ENCODE measurements at places on chromosomes 6 and 20.

DNA sequence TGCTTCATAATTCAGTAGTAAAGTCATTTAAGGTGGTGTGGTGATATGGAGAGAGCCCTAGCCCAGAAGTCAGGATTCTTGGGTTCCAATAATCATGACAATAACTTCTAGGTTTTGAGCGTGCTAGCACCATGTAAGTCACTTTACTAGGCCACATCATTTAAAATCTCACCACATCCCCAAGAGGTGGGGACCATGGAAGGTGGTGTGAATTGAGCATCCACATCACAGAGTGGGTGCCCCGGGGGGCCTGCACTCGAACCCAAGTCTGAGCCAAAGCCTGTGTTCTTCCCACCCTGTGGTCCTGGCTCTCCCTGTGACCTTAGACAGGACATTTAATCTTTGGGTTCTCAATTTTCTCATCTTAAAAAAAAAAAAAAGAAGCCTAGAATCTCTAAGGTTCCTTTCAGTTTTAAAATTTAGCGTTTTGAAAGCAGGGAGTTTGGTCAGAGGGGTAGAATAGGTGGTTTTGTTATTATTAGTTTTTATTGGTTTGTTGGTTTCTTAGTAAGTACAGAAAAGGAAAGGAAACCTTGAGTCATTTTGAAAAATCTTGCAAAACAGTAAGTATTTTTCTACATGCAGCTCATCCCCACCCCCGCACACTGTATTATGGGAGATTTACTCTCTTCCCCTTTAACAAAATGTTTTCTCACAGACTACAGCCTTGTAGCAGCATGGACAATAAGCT, 26.4 kb downstream of the ARMC2 start:
- peak; percentile 70 for DNase-seq

DNA sequence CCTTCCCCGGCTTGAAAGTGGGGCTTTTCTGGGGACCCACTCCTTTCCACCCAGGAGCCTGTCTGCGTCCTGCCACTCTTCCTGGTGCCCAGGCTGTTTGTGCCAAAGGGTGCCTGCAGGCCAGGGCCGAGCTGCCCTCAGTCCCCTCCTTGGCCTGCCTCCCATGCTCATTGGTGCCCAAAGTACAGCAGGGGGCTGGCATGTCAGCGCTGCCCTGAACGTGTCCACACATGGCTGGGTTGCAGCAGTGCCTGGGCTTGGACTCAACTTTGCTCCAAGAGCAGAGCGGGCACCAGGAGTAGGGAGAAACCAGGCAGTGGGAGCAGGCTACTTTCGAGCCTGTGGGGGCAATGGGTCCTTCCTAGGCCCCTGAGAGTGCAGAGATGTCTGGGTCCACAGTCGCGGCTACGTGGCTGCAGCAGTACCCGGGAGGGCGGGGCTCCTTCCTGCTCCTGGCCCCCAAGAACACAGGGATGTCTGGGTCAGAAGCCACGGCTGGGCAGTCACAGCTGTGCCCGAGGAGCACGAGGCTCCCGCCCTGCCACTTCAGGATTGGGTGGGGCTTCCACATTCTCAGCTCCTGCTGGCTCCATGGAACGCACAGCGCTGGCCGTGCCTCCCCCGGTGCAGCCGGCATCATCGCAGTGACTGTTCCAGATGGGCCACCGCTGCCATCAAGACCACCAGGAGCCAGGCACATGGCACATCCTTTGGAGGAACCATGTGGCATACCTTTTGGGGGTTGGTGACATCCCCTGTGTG, 50.0 kb upstream of the CLDN20 start:
- DNase-seq: no peak

DNA sequence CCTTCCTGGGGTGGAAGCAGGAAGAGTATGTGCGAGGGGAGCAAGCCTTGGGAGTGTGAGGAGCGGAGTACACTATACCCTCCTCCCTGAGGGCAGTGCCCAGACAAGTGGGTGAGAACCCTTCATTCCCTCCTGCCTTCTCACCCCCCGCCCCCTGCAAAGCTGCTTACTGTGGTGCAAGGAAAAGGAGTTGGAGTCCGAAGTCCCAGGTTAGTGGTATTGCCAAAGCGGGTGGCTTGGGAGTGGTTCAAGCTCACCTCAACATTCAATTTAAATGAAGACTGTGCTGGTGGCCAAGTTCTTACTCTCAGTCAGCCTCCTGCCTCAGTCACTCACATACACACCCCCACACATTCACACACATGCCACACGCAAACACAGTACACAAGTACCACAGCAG, 74.7 kb upstream of the PRDM1 start:
- no peak for DNase-seq

DNA sequence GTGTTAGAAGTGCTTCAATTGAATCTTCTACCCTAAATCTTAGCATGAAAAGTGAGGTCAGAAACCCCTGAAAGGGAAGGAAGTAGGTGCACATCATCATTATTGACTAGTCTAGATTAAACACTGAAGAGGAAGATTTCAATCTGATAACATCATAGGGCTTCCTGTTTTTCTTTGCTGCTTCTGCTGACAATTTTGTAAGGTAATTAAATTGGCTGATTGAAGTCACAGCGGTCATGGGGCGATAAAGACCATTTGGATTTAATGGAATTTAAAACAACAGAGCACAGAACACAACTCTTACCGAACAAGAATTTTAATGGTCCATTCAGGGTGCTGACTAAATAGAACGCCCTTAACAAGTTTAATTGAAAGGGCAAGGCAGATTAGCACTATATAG, 11.3 kb downstream of the GRIK2 start:
- DNase-seq: no peak

DNA sequence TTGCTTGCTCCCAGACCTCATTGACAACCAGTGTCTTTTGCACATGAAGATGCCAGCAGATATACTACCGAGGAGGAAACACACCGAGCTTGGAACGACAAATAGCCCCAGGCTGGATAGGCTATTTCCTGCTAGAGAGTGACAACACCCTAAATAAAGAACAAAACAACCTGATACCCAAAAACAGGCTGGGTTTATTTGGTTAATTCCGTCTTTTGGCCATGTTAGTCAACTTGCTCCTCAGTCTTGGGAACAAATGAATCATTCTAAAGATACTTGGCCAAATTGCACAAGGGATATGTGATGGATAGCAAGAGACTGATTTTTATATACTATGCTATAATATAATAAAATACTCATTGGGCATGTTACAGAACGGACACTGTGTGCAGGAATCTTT, 11.5 kb upstream of the MUC22 start:
- no peak for DNase-seq

DNA sequence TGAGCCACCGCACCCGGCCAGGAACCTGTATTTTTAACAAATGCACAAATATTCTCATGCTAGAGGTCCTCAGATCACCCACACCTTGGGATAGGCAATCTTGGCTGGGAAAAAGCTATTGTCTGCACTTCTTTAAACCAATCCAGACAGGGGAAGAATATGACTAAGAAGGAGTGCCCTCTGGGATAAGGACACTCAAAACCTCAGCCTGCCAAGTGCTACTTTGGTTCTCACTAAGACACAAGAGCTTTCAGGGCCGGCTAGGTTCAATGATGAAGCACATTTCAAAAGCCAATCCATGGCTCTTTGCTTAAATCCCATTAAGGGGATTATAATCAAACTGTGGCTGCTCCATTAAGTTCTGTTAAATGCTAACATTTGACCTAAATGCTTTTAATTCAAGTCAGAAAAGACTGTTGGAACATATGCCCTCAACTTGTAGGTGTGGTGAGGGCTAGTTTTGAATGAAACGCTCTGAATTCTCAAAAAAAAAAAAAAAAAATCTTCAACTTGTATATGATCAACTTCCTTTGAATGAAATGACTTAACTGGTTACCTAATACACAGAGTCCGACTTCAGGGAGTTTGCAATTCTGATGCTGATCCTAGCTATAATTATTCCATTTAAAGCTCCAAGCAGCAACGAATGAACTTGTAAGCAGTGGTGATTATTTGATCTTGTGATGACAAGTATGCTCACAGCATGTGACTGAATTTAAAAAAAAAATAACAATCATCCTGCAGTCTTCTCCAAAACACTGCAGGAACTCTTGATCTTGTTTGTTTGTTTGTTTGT, 56.6 kb downstream of the SLC23A2 start:
- DNase-seq: no peak

GRCh38 chr6:37362101-37362828, 8.5 kb downstream of the RNF8 start:
- DNase-seq: no peak

- no peak for DNase-seq
These were observed 25.2 kb downstream of the RFPL4B start for GRCh38 chr6:112372226-112372806.

GRCh38 chr20:23407781-23408464, 13.4 kb downstream of the NAPB start:
- no peak for DNase-seq

DNA sequence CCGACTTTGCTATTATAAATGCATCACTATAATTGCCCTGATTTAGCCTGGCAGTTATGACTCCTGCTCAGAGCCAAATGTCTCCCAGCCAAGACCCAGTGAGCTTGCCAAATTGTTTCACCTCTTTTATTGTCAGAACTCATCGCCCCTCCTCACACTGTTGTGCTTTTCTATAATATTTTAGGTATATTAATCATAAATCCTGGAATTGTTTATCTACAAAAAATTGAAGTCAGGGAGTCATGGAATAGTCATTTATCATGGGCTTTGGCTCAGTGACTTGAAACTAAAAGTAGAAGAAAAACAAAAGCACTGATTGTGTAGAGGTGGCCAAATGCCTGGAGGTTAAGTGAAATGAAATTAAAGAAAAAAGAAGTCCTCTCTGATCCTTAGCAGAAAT, 85.6 kb downstream of the PFDN4 start:
- DNase-seq: no peak

- no peak for DNase-seq
These were observed 116.4 kb downstream of the AKAP7 start for GRCh38 chr6:131251590-131252199.

DNA sequence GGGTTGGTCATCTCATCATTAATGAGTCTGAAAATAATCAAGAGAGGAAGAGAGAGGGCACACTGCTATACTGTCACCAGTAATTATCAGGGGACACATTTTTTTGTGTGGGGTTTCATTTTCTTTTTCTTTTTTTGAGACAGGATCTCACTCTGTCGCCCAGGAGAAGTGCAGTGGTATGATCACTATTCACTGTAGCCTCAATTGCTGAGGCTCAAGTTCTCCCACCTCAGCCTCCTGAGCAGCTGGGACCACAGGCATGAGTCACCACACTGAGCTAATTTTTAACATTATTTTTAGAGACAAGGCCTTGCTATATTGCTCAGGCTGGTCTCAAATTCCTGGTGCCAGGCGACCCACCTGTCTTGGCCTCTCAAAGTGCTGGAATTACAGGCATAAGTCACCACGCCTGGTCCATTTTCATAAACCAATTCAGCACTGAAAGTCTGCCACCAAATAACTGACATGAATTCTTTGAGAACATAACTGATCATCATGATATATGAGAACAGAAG, 43.3 kb downstream of the EPHA7 start:
- no peak for DNase-seq

DNA sequence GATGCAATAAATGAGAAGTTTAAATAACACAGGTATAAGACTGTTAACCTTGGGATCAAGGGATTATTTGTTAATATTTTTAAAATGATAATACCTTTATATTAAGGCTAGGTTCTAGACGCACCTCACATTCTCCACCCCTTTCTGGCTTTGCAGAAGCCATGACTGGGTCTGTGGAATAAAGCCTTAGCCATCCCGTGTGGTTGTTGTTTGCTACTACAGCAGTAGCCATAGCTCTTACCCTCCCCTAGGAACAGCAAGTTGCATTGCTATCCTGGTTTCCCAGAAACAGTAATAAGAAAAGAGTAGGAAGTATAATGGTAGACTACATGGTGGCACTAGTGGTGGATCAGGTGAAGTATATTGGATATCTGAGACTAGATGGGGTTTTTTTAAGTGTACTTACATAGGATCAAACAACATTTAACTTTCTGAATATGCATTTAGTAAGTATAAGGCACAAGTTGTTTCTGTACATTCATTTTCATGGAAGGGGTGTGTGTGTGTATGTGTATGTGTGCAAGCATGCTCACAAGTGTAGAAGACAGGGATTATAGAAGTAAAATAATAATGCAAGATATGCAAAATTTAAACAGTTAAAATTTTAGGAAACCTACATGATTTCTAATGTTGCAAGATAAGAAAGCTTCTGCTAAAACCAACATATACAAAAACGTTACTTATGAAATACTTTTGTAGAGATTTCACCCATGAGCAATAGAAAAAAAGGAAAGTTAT, 384.2 kb downstream of the PRKN start:
- no peak for DNase-seq

- no peak for DNase-seq
These were observed 128.0 kb downstream of the DLL1 start for GRCh38 chr6:170162775-170163404.

- DNase-seq: no peak
These were observed 22.6 kb downstream of the VSTM2L start for GRCh38 chr20:37925265-37926165.

DNA sequence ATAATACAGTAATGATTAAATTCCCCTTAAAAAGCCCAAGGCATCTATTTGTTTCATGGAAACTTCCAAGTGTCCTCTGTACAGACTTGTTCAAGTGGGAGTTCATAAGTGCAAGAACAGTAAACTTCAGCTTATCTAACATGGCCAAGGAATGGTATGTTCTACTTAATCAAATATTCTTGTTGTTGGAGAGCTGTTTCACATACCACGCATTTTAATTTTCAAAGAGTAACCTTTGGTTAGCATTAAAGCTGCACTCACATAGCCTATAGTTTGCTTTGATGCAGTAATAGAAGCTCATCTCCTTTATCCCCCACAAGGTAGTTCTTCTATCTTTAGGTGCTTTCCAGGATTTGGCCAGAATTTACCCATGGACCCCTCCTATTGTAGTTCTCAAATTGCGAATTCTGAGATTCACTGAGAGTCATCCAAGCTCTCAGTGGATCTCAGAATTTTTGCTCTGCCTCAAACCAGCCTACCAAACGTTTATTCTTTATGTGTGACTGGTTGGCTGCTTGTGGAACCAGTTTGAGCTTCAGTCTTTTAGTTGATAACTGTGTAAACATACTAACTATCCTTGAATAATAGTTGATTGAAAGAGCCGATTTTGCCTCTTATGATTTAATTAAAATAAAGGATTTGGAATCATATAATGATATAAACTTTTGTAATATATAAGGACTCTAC, 668.0 kb upstream of the FLRT3 start:
- DNase-seq: no peak

DNA sequence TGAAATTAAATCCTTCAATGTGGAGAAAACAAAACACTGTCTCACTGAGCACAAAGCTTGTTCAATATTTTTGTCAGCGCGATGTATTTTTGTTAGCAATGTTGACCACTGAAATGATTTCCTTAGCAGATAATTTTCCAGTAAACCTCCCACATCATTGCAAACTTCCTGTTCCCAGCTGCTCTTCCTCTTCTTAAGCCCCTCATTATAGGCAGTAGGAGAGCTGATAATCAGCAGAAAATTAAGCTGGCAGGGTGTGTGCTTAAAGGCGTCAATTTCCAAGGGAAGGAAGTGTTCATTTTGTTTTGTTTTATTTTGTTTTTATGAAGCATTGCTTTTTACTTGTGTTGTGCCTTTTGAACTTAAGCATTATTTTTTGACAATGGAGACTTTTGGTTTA, 29.1 kb upstream of the TMEM14A start:
- DNase-seq: no peak

GRCh38 chr6:66226109-66226508, 519.1 kb upstream of the EYS start:
- DNase-seq: no peak

- no peak for DNase-seq
These were observed 32.5 kb upstream of the NKX2-2 start for GRCh38 chr20:21546355-21546754.

GRCh38 chr6:151738267-151738666, 69.2 kb upstream of the ESR1 start:
- no peak for DNase-seq

GRCh38 chr6:15061908-15062515, 183.9 kb upstream of the JARID2 start:
- DNase-seq: no peak

Measured in HL-60 (cell line).